Naive thymus-derived CD4-positive, alpha-beta T cell (primary cell): ENCODE measurements at places on chromosomes 3 and 15. TPM values are rescaled to one million over a fixed set of nuclear protein-coding genes. Genes with fewer than 3 reads are reported as not detected.

Gene NPAP1
- not detected for total RNA-seq

Gene GPR171
- total RNA-seq: 19.7 TPM

DNA sequence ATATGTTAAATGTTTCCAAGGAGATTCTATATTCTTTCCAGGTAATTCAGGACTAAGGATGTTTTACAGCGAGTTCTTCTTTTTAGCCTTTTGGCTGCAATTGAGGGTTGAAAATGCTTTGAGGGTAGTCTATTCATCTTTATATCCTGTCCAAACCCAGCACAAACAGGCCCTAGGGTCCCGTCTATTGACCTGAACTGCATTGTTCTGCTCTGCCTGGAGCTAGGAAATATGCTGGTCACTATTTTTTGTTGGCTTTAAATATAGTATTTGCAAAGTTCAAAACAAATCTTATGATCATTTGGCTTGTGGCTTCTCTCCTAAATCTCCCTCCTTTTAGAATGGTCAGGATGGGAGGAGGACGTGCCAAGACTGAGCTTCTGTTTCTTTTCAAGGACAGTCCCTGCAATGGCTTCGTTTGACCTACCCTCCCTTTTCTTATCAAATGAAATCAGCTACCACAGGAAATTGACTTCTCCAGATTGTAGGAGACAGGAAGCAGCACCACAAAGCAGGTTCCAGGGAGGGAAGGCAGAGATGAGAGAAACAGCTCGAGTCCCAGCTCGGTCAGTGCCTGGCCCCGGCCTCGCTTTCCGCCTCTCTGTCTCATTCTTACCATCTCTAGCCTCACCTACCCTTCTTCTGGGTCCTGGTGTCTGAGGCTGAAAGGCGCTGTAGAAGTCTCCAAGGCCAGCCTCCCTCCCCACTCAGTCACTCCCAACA, 27.6 kb upstream of the NRROS start:
- no peak for DNase-seq

GRCh38 chr3:129596194-129597086, 10.0 kb downstream of the PLXND1 start:
- DNase-seq: no peak

- peak; percentile 66 for DNase-seq
These were observed 72.6 kb downstream of the MYO1E start for GRCh38 chr15:59299929-59300617.

- no peak for DNase-seq
These were observed 70.8 kb upstream of the ZBTB20 start for GRCh38 chr3:115217678-115218451.

DNA sequence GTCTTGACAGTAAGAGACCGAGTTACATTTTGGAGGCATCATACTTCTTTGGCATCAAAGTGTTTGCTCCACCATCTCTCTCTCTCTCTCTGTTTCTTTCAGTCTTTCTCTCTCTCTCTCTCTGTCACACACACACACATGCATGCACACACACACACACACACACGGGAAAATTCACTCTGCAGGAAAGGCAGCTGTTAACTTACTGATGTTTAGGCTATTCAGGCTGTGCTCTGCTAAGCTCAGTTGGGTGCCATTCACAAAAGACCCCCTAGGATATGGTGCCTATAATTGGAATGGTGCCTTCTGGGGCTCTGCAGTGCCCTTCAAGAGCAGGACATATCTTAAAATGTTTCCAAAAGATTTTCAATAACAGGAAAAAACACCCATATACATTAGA, 78.2 kb downstream of the KCNH8 start:
- no peak for DNase-seq

GRCh38 chr3:85498177-85498576, 539.4 kb downstream of the CADM2 start:
- no peak for DNase-seq

GRCh38 chr3:51245867-51246266, 139.2 kb upstream of the MANF start:
- DNase-seq: no peak

- no peak for DNase-seq
These were observed 1092.2 kb upstream of the CFAP20DC start for GRCh38 chr3:60142009-60142408.
